ACHN (cell line): ENCODE measurements at places on chromosomes 4 and X.

- no peak for DNase-seq
These were observed 12.6 kb downstream of the EFNB1 start for GRCh38 chrX:68841251-68842049.

DNA sequence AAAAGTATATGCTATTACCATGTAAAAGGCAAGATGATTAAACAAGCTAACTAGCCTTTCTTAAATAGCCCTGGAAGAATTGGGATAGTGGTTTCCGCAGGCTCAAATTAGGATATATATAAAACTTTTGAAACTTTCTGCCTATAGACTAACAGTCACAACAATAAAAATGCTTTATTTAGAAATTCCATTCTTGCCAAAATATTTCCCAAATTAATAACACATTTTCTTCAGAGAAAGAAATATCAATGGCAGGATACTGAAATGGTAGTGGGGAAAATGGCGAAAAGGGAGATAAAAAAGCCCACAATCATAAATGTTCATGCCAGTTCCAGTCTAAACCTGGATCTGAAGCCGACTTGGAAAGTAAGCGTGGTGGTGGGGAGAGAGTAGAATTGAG, 56.0 kb downstream of the MAD2L1 start:
- DNase-seq, result no peak

- no peak for DNase-seq
These were observed 1961.5 kb upstream of the TENM3 start for GRCh38 chr4:180281724-180282123.

- no peak for DNase-seq
These were observed 17.4 kb upstream of the PDCL2 start for GRCh38 chr4:55609393-55609866.

DNA sequence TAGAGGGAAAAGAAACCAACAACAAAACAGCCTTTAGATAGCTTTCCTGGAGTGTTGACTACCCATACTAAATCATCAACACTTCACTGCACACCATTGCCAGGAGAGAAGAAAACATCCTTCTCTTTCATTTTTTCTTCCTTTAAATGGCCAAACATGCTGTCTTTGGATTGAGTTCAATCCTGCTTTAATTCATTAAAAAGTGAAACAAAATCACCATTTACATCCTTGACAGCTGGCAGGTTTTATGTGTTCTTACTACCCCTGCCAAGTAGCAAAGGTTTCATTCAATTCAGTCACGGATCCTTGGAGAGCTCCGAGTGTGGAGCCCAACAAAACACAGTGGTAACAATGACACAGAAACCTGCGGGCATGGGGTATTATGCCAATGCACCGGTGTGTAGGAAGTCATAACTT, 568.3 kb downstream of the ANKRD50 start:
- peak; percentile 6 for DNase-seq

DNA sequence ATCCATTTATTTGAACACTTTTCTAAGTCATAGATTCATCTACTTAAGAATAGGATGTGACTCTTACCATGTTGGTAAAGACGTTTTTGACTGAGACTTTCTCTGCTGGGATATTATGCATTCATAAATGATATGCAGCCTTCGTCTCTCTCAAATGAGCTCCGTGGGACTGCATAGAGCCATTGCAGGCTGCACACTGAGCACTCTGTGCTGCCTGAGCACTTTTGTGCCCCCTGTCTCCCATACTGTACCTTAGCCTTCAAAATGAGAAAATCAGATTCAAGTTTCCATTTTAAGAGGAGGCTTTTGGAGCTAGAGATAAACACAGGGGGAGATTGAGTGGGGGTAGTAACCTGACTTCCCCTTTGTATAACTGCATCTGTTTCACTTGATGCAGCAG, 433.6 kb downstream of the ZIC3 start:
- DNase-seq, result no peak

GRCh38 chrX:18931972-18932371, 51.9 kb downstream of the PHKA2 start:
- DNase-seq, result peak; percentile 22

GRCh38 chr4:167234316-167234881, at the start of gene SPOCK3:
Gene SPOCK3, minus strand, starts transcription at chr4:167234494.
- peak; percentile 10 for DNase-seq

- no peak for DNase-seq
These were observed 210.8 kb upstream of the IRS4 start for GRCh38 chrX:108947205-108947604.

- peak; percentile 72 for DNase-seq
These were observed 16.1 kb upstream of the EXOSC9 start for GRCh38 chr4:121784975-121785374.

GRCh38 chr4:6190486-6190885, 9.9 kb downstream of the JAKMIP1 start:
- DNase-seq, result no peak

GRCh38 chrX:80755174-80755573, 54.5 kb downstream of the BRWD3 start:
- DNase-seq, result no peak

DNA sequence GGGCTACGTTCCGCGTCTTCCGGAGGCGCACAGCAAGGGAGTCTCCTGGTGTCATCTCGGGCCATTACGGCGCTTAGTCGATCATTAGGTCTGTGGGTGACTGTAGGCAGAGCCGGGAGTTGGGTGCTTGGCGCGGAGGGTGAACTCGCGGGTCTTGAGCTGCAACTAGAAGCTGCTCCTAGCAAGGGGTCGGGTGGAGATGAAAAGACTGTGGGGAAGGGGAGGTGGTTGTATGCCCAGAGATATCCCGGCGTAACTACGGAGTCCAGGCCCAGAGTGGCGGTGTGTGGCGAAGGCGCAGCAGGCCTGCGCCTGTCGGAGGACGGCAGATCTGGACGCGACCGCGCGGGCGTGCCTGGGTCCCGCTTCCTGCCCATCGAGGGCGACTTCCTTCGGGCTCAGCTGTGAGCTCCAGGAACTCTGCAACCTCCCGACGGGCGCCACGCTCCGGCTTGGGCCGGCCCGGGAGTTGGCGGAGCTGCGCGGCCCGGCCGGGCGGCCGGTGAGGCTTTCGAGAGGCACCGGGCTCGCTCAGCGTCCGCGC, 2.7 kb upstream of the NKX3-2 start:
- no peak for DNase-seq

GRCh38 chr4:186644737-186645261, 78.9 kb downstream of the FAT1 start:
- DNase-seq, result peak; percentile 40

DNA sequence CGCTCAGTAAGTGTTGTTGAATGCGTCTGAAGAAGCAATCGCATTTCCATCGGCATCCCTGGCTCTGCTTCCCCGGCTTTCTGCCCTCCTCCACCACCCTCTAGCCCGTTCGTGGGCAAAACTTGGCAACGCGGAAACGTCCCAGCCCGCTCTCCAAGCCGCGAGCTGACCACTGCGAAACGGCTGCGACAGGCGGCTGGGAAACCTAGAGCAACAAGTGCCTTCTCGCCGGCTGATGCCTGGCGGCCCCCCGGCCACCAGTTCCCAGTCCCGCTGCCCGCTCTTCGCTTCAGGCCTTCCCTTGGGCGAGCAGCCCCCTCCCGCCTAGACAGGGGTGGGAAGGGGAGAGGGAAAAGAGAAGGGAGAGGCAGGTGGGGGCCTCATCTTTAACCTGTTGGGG, 837 bp downstream of the CITED1 start:
- no peak for DNase-seq

DNA sequence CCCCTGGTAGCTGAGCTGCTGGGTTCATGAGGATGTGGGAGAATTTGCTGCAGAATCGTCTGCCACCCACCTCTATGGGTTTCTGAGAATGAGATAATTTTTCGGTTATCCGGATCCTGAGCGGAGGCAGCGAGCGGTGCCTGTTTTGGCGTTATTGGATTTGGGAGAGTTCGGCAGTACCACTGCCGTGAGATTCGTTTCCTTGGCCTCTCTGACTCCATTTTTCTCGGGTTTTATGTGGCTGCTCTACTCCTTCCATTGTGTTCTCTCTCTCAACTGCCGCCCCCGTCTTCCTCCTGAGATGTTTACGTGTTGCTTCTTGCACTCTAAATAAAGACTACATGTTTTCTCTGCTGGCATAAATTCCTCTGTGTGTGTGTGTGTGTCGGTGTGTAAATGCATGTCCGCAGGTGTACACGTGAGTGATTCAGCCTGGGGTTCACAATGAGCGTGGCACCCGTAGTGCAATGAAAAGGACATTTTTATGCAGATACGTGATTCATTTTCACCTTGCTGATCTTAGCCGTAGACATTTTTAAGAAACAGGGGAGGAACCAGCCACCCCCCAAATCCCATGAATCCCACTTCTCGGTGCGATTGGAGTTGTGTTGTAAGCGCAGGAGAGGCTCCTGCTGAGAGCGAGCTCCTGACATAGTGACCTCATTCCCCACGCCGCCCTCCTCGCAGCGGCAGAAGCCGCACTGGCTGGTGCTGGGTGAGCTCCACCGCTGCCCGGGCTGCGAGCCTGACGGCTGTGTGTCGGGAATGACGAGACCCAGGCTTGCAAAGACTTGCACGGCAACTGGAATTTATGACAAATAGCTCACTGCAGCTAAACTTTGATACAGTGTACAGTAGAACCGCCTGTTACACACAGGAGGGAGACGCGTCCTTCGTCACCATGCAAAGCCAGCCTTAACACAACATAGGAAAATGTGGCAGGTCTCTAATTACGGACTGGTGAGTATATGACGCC, 82.2 kb downstream of the STOX2 start:
- peak; percentile 82 for DNase-seq

DNA sequence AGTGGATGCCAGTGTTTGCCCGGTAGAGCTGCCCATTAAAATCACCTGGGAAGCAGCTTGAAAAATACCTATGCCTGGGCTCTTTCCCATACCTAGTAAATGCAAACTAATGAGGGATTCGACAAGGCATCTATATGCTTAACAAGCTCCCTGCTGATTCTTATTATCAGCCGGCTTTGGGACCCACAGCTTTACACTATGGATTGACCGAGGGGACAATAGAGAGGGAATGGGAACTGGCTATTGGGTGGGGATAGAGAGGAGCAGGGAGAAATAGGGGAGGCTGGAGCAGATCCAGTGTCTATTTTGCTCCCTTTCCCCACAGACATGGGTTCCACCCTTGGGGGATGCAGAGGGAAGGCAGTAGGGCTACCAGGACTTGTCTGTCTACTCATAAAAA, 103.1 kb upstream of the TEX13D start:
- no peak for DNase-seq

DNA sequence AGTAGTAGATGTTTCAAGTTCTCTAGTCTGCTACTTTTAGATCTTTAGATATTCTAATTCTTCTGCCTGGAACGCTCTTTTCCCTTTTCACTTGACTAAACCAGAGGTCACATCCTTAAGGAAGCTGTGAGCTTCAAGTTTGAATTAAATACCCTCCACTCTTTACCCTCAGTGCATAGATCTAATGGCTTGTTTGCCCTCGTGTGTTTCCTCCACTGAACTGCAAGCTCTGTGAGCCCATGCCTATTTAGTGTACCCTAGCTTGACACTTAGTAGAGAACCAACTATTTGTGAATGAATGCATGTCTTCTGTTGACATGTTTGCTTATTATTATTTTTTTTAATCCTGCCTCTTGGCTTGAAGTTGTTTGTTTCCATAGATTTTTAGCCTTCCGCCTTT, 138.3 kb downstream of the PDE5A start:
- peak; percentile 54 for DNase-seq

DNA sequence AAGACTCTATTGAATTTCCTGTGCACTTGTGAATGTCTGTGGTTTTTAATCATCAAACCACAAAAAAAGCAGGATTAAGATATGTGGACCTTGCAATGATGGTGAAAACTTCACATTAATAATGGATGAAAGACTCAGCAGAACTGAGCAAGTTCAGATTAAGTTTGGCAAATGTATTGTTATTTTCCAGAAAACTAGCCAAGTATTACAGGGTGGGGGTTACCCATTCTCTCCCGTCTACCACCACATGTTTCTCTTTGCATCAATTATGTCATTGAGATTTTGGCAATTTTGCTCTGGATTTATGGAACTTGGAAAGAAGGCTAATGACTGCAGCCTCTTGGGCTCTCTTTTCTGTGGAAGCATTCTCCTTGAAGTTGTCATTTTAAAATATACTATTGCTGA, 577.1 kb downstream of the ANKRD50 start:
- DNase-seq, result no peak

GRCh38 chrX:19748896-19749680, 138.3 kb downstream of the SH3KBP1 start:
- no peak for DNase-seq

GRCh38 chrX:34873500-34874225, 68.9 kb upstream of the FAM47B start:
- DNase-seq, result no peak

GRCh38 chrX:32987142-32987541, 224.2 kb downstream of the DMD start:
- no peak for DNase-seq

- DNase-seq, result no peak
These were observed 153.9 kb upstream of the TENM3 start for GRCh38 chr4:182089326-182089725.

DNA sequence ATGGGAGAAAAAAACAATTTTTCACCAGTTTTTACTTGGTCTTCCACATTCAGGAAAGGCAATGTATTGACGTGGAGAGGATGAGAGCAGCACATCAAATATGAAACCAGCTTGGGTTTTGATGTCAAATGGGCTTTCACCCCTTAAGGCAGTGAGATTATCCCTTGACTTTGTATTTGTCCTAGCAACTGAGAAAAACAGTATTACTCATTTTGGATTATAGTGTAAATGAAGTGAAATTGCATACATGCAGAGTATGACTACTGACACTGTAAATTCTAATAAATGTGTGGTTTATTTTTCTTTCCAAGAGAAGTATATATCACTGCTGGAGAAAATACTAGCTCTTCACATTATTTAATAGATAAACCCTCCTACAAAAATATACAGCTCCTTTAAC, 863.6 kb upstream of the IGFBP7 start:
- DNase-seq, result no peak

- DNase-seq, result no peak
These were observed 267.5 kb downstream of the NKX6-1 start for GRCh38 chr4:84231539-84232055.

DNA sequence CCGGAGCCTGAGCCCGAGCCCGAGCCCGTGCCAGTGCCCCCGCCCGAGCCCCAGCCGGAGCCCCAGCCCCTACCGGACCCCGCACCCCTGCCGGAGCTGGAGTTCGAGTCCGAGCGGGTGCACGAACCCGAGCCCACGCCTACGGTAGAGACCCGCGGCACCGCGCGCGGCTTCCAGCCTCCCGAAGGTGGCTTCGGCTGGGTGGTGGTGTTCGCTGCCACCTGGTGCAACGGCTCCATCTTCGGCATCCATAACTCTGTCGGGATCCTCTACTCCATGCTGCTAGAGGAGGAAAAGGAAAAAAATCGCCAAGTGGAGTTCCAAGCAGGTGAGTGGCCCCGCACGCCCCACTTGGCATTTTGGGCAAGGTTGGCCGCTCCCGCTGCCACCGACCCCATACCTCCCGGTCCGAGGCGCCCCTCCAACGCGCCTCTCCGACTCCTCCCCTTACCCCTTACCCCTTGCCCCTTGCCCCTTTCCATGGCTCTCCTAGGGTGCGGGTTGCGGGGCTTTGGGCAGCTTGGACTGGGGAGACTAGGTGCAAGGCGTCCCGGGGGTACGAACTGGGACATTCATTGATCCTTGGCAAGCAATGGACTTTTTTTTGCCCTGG, 553 bp downstream of the SLC16A2 start:
- no peak for DNase-seq

- DNase-seq, result peak; percentile 63
These were observed 78.8 kb downstream of the PHEX start for GRCh38 chrX:22110729-22111494.

GRCh38 chr4:185730387-185730786, 81.6 kb downstream of the SORBS2 start:
- peak; percentile 37 for DNase-seq
